ENCODE measurements at places on chromosomes 2 and 18.

DNA sequence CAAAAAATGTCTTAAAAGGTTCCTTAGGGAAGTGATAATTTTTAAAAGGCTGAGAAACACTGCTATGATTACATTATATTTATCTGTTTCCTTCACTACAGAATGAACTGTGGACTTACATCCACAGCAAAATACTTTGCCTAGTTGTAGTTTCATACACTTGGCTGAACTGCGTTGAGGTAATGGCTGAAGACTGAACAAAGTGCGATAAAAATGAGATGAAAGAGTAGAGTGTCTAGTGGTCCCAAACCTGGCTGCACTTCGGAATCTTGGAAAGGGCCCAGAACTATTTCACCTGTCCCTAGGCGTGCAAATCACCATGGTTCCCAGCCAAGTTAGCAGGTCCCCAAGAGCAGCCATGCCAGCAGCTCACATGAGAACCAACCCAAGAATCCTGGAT is 18.2 kb upstream of the IHH start:
- DNase-seq, result no peak
- H3K36me3 ChIP-seq, result peaks cover 26% of the 10 kb centered on the region
- no peak overlapping the region for H3K27ac ChIP-seq

DNA sequence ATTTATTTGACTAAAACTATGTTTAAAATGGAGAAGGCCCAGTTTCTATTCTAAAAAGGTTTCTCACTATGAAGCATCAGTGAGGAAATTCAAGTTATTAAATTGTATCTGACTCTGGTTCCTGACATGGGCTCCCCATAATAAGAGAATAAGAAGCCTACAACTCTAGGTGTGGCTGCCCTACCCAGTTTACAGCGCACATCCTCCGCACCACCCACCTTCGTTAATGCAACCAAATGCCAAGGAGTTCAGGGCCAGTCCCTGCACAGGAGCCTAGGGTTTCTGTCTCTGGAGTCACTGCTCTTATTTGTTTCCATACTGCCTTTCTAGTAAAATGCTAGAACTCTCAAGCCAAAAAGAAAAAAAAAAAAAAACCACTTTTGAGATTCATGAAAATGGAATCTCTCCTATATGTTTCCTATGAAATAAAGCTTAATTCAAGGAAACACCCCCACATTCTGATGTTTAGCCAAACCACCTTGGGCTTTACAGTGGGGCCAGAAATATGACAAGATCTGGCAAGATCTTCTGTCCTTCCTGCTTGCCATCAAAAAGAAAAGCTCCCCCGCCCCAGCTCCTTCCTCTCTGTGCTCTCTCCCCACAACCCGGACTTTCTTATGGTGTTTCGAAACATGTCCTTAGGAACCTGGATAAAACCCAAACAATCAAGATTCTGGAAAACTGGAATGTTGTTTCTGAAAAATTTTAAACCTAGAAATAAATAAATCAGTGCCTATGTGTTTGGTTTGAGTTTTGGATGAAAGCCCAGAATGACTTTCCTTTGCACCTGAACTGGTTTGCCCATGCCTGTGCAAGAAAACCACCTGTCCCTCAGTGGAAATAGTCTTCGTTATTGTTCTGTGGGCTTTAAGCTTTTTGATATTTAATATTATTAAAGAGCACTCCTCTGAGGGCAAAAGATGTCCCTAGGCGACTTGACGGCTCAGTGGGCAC is 136.7 kb downstream of the SP3 start:
- no peak for DNase-seq
- peaks cover 26% of the 10 kb centered on the region for H3K4me1 ChIP-seq
- no peak overlapping the region for H3K27ac ChIP-seq
- no peak overlapping the region for H3K4me3 ChIP-seq
- no peaks in the 10 kb centered on the region for H3K36me3 ChIP-seq

GRCh38 chr2:231399046-231399852 is 3.7 kb downstream of the B3GNT7 start:
- DNase-seq, result no peak
- H3K36me3 ChIP-seq, result no peaks in the 10 kb centered on the region
- peaks cover 24% of the 10 kb centered on the region for H3K27me3 ChIP-seq
- H3K4me3 ChIP-seq, result no peak overlapping the region
- peak overlapping the region; percentile 80 for H3K27ac ChIP-seq

GRCh38 chr2:6845312-6845711 is 20.4 kb downstream of the CMPK2 start:
- H3K4me3 ChIP-seq, result no peak overlapping the region
- no peaks in the 10 kb centered on the region for H3K4me1 ChIP-seq
- DNase-seq, result no peak
- no peak overlapping the region for H3K27ac ChIP-seq
- H3K27me3 ChIP-seq, result no peaks in the 10 kb centered on the region
